Upper lobe of right lung (tissue), 1 donor: ENCODE measurements at places on chromosomes 12 and 14.

DNA sequence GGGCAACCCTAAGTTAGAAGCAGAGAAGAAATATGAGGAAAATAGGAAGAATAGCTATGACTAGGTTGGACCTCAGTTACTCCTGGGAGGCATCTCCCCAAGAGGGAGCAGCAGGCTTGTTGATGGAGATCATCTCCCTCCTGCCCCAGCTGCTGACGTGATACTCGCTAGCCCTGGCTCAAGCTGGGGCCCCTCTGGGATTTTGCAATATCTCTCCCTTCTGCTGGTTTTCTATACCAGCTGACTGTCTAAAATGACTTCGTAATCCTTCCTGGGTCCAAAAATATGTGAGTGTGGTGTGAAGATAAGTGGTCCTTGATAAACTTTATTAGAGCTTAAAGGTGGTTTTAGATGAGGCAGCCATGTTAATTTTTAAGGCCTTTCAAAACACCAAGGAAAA, 4.5 kb upstream of the HECTD4 start:
- no peak for DNase-seq
- peaks cover 4% of the 10 kb centered on the region for H3K4me1 ChIP-seq
- H3K4me3 ChIP-seq: no peak overlapping the region
- H3K27me3 ChIP-seq: no peaks in the 10 kb centered on the region
- H3K36me3 ChIP-seq: no peaks in the 10 kb centered on the region
- H3K27ac ChIP-seq: no peak overlapping the region

GRCh38 chr12:112900298-112901145, 6.2 kb upstream of the OAS1 start:
- no peaks in the 10 kb centered on the region for H3K27me3 ChIP-seq
- no peaks in the 10 kb centered on the region for H3K36me3 ChIP-seq
- H3K4me1 ChIP-seq: peaks cover 11% of the 10 kb centered on the region
- no peak overlapping the region for H3K27ac ChIP-seq

DNA sequence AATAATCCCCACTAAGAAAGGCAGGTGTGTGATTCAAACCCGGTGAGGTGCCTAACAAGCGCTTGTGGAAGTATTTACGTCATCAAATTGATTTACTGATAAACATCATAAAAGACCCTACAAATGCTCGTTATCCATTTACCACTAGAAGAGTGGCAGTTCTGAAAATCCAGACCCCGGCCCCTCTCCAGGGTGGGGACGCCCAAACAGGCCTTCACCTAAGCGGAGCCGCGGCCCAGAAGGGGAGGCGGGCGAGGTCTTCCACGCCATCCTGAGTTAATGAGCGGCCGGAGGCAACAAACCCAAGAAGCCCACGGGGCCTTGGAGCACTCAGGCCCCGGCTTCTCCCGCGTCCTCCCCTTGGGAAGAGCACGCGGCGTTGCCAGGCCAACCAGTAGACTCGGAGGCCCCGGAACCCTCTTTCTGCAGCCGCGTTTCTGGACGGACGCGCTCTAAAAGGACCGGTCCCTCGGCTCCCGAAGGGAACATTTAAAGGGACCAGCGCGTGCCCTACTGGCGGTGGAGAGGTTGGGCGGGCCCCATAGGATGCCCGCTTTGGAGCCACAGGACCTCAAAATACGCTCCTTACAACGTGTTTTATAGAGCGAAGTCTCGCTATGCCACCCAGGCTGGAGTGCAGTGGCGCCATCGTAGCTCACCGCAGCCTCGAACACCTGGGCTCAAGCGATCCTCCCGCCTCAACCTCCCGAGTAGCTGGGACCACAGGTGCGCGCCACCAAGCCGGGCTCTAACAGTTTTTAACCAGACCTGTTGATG, 3.5 kb downstream of the PTPN21 start:
- peak overlapping the region; percentile 69 for H3K4me3 ChIP-seq
- H3K27ac ChIP-seq: peak overlapping the region; percentile 49
- peak; percentile 90 for DNase-seq
- peaks cover 27% of the 10 kb centered on the region for H3K4me1 ChIP-seq

GRCh38 chr14:61678975-61679374, 16.3 kb upstream of the HIF1A start:
- no peak overlapping the region for H3K27ac ChIP-seq
- no peak overlapping the region for H3K4me3 ChIP-seq
- no peak for DNase-seq
- no peaks in the 10 kb centered on the region for H3K27me3 ChIP-seq
- H3K36me3 ChIP-seq: no peaks in the 10 kb centered on the region

DNA sequence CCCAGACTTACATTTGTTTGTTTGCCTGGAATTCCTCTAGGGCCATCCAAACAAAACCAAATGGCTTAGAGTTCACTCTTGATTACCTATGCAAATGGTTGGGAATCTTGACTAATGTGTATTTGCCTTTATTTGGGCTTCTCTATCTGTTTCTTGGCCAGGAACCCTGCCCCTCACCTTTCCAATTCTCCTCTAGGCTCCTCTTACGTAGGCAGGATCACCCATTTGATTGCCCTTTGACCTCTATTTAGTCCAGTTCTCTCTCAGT, 123.0 kb upstream of the DYRK2 start:
- H3K4me3 ChIP-seq: no peak overlapping the region
- no peak for DNase-seq
- H3K4me1 ChIP-seq: no peaks in the 10 kb centered on the region
- H3K27me3 ChIP-seq: no peaks in the 10 kb centered on the region

DNA sequence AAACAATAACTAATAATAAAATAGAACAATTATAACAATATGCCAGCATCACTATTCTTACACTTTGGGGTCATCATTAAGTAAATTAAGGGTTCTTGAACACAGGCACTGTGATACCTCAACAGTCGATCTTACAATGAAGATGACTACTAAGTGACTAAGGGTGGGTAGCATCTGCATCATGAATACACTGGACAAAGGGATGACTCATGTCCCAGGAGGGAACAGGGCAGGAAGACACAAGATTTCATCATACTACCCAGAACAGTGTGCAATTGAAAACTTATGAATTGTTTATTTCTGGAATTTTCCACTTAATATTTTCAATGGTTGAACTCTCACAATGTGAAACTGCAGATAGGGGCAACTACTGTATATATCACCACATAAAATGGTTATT, 19.7 kb downstream of the TSPAN19 start:
- H3K27ac ChIP-seq: no peak overlapping the region
- no peak overlapping the region for H3K4me3 ChIP-seq
- no peaks in the 10 kb centered on the region for H3K4me1 ChIP-seq
- H3K36me3 ChIP-seq: no peaks in the 10 kb centered on the region
- no peaks in the 10 kb centered on the region for H3K27me3 ChIP-seq

DNA sequence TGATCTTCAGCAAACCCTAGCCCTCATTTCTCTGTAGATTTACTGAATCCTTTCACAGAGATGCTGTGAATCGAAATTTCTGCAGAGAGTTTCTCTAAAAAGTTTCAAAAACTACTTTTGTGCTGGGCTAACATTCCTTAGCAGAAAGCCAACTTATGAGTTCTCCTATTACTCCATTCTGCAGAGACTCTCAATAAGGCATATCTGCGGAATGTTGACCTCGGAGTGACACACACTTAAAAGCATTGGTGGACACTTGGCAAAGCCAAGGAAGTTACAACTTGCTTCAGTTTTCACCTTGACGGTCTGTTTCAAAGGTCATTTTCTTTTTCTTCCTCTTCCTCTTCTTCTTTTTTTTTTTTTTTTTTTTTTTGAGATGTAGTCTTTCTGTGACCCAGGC, 75.8 kb downstream of the WIF1 start:
- H3K27ac ChIP-seq: no peak overlapping the region
- no peak overlapping the region for H3K4me3 ChIP-seq
- H3K27me3 ChIP-seq: no peaks in the 10 kb centered on the region
- H3K36me3 ChIP-seq: no peaks in the 10 kb centered on the region

DNA sequence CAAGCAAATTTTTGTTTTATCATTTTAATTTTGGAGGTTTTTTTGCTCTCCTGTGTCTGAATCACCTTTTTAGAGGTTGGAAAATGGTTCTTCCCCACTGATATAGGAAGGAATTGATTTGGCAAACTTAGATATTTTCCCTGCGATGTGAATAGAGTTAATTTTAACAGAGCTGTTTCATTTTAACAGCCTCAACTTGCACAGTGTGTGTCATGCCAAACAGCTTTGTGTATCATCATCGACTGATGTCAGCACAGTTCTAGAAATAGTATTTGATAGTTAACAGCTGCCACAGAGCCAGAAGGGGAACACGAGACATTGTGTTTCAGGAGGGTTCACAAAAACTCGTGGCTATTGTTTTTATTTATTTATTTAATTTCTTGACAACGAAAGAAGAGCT, 243.1 kb upstream of the FOXN3 start:
- no peak overlapping the region for H3K4me3 ChIP-seq
- no peak overlapping the region for H3K27ac ChIP-seq
- DNase-seq: no peak
- H3K27me3 ChIP-seq: no peaks in the 10 kb centered on the region
